ENCODE measurements at places on chromosomes 13 and 19. TPM values are rescaled to one million over a fixed set of nuclear protein-coding genes. Genes with fewer than 3 reads are reported as not detected.
A peak's percentile ranks its signal among the peaks of the same experiment; 100 is the strongest.

DNA sequence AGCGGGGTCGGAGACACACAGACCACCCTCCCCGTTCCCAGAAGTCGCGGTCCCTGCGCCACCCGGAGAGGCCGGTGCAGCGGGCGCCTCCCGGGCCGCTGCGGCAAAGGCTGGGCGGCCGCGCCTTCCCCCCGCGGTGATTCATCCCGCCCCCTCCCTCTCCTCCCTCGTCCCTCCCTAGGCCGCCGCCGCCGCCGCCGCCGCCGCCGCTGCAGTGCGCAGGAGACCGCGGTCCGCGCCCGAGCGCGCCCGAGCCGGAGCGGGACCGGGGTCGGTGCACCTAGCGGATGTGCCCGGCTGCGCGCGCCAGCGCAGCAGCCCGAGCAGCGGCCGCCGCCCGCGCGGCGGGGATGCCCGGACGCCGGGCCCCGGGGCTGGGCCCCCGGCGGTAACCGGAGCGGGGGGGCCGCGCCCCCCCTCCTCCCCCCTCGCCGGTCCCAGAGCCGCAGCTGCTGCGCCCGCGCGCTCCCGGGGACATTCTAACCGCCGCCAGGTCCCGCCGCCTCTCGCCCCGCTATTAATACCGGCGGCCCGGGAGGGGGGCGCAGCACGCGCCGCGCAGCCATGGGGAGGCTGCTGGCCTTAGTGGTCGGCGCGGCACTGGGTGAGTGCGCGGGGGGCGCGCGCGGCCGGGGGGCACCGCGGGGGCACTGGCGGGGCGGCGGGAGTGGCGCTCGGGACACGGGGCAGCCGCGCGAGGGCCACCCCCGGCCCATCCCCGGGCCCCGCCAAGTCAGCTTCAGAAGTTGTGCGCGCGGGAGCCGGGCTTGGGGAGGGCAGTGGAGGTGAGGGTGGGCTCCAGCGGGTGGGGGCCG, at the start of gene SCN1B:
SCN1B (plus strand) TSS at position 214 of the 815 bp plus-strand sequence; CDS start at position 565, 351 bp downstream.
- DNase-seq, result peak; percentile 63

DNA sequence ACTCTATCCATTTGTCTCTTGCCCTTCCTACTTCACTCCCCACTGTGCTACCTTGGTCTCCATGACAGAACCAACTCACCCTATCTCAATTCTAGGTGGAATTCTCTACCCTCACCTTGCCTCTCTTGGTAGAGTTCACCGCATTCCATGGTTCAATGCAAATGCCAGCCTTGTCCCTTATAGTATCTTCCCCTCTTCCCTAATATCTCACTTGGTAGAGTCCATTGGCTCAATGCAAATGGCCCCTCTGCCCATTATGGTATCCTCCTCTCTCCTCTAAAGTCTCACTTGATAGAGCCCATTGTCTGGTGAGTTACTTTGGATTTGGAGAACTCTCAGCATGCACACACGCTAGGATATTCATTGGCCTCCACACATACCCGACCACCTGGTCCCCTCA, 7.9 kb downstream of the HAS1 start:
- no peak for DNase-seq

DNA sequence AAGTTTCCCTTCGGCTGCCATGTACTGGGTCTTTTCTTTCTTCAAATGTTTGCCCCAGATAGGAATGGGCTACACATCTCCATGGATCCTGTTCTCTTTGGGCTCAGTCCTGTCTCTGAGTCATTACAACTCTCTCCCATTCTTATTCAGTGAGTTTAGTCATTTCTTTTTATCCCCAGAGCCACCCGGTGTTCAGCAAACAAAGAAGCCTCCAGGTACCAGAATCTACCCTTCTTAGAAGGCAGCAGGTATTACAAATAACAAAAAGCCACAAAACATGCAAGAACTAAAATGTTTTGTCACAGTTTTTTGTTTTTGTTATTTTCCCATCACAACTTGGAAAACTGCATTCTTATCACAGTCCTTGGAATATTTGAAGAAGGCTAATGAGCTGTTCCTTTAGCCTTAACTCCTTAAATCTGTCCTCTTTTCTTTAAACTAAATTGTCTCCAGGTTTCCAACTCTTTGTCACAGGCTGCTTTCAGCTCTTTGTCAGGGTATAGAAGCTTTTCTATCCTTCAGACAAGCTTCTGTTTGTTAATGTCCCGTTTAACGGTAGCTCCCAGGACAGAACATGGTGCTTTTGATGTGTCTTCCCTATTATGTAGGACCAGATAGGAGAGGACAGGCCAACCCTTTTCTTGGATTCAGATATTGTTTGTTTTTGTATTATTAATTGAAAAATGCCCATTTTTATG, 215.5 kb upstream of the HTR2A start:
- DNase-seq, result no peak

GRCh38 chr13:76016799-76017400, 380.8 kb downstream of the LMO7 start:
- no peak for DNase-seq

- DNase-seq, result no peak
Observed at GRCh38 chr19:33773704-33774624, 22.7 kb upstream of the KCTD15 start.

GRCh38 chr19:58277748-58278540, 811 bp upstream of the ZNF8 start:
- no peak for DNase-seq

DNA sequence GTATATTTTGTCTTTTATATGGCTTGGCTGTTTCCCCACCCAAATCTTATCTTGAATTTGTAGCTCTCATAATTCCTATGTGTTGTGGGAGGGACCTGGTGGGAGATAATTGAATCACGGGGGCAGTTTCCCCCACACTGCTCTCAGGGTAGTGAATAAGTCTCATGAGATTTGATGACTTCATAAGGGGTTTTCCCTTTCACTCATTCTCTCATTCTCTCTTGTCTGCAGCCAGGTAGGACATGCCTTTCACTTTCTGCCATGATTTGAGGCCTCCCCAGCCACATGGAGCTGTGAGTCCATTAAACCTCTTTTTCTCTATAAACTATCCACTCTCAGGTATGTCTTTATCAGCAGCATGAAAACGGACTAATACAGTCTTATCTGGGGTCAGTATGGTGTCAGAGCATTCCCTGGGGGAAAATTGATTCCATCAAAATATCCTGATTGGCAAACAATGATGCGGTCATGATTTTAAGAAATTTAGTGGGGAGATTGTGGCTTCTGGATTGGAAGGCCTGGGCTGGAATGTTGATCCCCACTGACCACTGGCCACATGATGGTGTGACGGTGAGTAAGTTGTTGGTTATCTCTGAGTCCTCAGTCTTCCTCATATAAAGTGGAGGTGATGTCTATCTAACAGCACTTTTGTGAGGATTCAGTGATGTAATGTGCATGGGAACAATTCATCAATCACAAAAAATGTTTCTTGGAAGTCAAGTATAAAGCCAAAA, 27.5 kb upstream of the ANKRD10 start:
- DNase-seq, result no peak

The FGF14 gene
- not detected for total RNA-seq

The FPR3 gene
- 5.6 TPM for total RNA-seq

The CERS1 gene
- total RNA-seq, result 0.30 TPM

The LILRB4 gene
- 1.5 TPM for total RNA-seq

The ABHD13 gene
- total RNA-seq, result 22.3 TPM

The MED4 gene
- 51.8 TPM for total RNA-seq

The GPATCH1 gene
- 12.6 TPM for total RNA-seq

- no peak for DNase-seq
Observed at GRCh38 chr19:49438261-49438660, 3.1 kb downstream of the SLC17A7 start.

GRCh38 chr19:17484520-17485185, 14.3 kb downstream of the SLC27A1 start:
- DNase-seq, result no peak

The ZNF229 gene
- 23.7 TPM for total RNA-seq

DNA sequence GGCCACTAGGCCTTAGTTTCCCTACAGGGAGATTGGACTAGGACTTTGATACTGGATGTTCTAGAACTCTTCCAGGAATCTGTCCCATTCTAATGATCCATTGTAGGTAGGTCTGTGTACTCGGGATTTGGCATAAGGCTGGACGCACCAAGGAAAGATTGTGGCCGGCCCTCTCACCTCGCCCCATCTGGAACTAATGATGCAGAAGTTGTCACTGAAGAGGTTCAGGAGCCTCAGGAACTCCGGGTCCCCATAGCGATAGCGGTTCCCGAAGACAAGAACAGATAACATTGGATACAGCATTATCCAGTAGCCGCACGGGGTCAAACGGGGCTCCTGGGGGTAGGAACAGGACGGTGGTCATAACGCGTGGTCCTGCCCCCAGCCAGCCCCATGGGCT, 11.2 kb downstream of the EGLN2 start:
- peak; percentile 28 for DNase-seq

The NEK3 gene
- 22.9 TPM for total RNA-seq

The TBXA2R gene
- not detected for total RNA-seq

DNA sequence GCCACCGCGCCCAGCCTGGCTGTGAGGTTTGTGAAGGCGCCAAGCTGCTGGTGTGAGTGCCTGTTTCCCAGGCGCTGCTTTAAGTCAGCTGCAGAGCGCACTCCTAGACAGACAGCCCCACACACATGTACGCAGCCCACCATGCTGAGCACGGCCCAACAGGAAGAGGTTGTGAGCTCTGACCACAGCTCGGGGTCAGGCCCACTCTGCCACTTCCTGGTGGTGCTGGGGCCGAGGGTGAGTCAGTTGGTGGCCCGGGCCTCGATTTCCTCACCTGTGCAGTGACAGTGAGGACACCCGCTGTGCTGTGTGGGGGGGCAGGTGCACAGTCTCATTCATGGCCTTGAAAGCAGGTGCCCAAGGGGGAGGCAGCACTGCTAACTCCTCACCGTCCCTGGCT, 106.7 kb downstream of the KDM4B start:
- no peak for DNase-seq

The ZNF132 gene
- 9.8 TPM for total RNA-seq

DNA sequence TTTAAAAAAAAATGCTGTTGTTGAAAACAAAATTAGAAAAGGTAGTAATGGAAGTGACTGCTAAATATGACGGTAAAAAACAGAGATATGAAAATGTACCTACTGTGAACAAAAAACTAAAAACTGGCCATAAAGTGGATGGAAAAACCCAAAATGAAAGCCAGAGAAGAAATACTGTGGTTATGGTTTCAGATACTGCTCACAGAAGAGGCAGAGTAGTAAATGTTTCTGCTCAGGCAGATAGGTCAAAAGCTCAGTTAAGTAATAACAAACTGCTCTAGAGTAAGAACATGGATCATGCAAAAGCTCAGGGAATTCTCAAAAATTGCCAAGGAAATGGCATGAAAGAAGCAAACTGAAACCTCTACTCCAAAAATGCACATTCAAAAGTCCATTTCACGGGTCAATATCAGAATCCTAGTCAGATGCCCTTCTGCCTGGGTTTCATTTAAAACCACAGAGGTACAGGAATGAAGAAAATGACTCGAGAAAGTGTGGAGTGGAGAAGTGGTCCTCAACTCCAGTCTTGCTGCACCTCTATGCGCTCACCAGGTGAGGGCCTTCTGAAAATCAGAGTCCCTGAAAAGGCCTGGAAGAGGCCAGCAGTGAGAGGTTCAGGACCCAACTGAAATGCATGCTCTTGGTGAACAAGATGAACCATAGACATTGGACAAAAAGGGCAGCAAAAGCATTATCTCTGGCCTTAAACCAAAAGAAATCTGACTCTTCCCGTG, 315.0 kb upstream of the SPRY2 start:
- DNase-seq, result no peak

GRCh38 chr13:43156916-43157315, 133.5 kb downstream of the DNAJC15 start:
- DNase-seq, result no peak

GRCh38 chr19:17479325-17479791, 9.0 kb downstream of the SLC27A1 start:
- DNase-seq, result no peak

DNA sequence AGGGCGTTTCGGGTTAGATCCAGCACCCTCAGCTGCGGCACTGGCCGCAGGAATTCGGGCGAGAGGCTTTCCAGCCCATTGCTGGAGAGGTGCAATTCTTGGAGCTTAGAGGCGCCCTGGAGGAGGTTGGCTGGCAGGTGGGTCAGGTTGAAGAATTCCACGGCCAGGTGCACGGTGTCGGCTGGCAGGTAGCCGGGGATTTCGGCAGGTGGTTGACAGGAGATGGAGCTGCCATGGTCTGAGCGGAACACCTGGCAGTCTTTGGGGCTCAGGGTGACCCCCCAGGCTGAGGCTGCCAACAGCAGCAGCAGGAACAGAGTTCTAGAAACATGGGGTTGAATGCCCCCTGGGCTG, 1.3 kb downstream of the LRG1 start:
- DNase-seq, result no peak

- DNase-seq, result peak; percentile 96
Observed at GRCh38 chr19:57435062-57435978, at the start of gene ZNF749. Gene ZNF749 (plus strand): TSS chr19:57435325. CDS start chr19:57435579, 254 bp downstream.

The ERF gene
- 29.2 TPM for total RNA-seq

The TEX26 gene
- not detected for total RNA-seq

DNA sequence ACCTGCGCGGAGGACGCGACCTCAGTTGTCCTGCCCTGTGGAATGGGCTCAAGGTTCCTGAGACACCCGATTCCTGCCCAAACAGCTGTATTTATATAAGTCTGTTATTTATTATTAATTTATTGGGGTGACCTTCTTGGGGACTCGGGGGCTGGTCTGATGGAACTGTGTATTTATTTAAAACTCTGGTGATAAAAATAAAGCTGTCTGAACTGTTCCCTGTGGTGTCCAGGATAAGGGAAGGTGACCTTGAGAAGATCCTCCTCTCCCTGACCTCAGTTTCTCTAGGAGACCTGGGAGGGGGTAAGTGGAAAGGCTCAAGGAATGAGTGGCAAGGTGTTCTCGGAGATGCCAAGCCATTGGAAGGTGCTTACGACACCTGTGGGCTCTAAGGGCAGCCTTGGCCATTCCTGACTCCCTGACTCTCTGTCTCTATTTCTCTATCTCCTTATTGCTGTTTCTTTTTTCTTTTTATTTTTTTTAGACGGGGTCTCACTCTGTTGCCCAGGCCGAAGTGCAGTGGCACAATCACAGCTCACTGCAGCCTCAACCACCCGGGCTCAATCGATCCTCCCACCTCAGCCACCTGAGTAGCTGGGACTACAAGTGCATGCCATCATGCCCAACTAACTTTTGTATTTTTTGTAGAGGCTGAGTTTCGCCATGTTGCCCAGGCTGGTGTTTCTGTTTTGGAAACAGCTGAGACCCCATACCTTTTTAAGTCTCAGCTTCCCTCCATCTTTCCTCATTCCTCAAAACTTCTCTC, 3.2 kb downstream of the GDF15 start:
- DNase-seq, result no peak

The FFAR1 gene
- not detected for total RNA-seq

- DNase-seq, result no peak
Observed at GRCh38 chr19:42048992-42049391, 21.0 kb downstream of the GRIK5 start.

The PRODH2 gene
- total RNA-seq, result not detected

The CYP2F1 gene
- total RNA-seq, result not detected

Measured in uterus (tissue), 4 donors.